ENCODE measurements at places on chromosomes 11 and 22. TPM values are rescaled to one million over a fixed set of nuclear protein-coding genes. Genes with fewer than 3 reads are reported as not detected.

AQP11 gene
- total RNA-seq = 0.82 TPM

BLID gene
- total RNA-seq = not detected

PYGM gene
- total RNA-seq = 3.2 TPM

MFNG gene
- 196 TPM for total RNA-seq

MRTFA gene
- 74.0 TPM for total RNA-seq

GTSE1 gene
- 91.9 TPM for total RNA-seq

APLNR gene
- total RNA-seq = not detected

RASD2 gene
- 0.09 TPM for total RNA-seq

SCGB2A2 gene
- not detected for total RNA-seq

MS4A3 gene
- not detected for total RNA-seq

HPX gene
- 0.76 TPM for total RNA-seq

DERL3 gene
- total RNA-seq = 14.6 TPM

DNA sequence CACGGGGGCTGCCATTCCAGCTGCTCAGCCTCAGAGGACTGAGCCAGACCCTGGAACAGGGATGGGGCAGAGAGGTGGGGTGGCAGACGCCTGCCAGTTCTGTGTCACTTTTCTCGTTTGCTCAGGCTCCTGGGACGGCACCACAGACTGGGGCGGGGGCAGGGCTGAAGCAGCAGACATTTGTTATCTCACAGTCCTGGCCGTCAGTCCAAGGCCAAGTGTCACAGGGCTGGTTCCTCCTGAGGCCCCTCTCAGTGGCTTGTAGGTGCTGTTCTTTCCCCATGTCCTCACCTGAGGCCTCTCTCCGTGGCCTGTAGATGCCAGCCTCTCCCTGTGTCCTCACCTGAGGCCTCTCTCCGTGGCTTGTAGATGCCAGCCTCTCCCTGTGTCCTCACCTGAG is 24.7 kb downstream of the TPCN2 start:
- no peak for DNase-seq

DNA sequence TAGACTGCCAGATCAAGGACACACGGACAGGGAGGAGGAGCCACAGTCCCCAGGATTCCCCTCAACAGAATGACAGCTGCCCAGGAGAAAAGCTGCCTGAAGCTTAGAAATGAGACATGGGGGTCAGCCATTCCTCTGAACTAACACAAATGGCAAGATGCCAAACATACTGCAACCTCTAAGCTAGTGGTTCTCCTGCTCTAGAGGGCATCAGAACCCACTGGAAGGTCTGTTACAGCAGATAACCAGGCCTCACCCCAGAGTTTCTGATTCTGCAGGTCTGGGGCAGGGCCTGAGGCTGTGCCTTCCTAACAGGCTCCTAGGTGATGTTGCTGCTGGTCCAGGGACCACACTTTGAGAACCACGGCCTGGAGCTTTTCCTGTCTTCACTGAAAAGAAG is 28.6 kb upstream of the BID start:
- no peak for DNase-seq

DNA sequence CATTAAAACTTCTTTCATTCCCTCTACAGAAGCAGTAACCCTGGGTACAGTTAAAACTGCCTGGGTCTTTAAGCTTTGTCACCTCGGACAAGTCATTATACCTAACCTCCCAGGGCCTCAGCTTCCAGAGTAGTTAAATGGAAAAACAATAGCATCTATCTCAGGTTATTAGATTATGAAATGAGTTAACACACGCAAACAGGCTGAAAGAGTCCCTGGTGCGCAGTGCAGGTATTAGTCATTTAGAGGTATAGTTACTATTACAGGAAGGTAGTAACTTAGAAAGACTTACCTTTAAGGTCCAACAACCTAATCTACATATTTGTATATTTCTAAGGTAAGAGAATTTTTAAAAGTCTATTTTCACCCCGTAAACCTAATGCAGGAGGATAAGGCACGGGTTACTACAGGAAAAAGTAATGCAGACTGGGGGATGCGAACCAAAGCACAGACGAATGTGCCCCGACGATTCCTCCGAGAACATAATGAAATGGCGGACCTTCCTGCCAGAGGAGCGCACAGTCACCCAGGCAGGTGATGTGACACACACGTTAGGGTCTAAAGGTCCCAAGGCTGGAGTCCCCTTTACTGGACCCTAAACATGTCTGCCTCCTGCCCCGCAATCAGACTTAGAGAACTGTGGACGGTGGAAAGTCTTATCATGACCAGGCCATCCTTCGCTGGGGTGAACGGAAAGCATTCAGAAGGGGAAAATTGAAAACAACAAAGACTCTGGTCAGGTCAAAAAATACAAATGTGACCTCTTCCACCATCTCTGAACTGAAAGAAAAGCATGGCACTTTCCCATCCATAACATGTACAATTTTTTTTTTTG is 1.3 kb downstream of the NAP1L4 start:
- peak; percentile 68 for DNase-seq

DNA sequence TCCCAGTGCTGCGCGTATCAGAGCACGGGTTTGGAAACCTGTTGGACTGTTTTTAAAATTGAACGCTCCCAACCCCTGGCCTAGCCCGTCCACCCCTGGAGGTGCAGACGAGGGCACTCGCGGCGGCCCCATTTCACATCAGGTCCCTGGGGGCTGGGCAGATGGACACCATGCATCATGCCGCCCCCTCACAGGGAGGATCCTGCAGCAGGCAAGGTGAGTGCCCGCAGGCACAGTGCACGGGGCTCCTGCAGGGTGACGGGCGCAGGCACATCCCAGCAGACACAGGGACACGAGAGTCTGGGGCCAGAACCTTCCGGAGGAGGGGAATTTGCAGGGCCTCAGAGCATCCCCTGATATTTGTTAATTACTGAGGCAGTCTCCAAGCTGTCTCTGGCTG is 7.3 kb downstream of the ANO9 start:
- no peak for DNase-seq

DNA sequence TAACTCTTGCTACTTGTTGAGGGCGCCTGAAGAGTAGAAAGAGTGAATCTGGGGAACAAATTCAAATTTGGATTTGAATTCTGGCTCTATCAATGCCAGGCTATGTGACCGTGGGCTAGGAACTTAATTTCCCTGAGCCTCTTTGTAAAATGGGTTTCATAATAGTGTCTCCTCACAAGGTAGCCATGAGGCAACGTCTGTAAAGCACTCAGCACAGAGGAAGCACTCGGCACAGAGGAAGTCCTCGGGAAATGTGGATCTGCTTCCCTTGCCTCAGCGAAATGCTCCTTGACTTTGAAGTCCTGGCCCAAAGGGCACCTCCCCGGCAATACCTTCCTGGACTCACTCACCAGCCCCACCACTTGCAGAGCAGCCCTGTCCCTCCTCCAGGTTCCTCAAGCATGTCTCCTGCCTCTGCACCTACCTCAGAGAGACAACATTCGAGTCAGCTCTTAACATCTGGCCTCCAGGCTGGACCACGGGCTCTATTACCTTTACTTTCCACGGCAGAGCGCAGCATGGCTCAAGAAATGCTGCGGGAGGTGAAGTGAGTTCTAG is 17.7 kb downstream of the CD6 start:
- no peak for DNase-seq

DNA sequence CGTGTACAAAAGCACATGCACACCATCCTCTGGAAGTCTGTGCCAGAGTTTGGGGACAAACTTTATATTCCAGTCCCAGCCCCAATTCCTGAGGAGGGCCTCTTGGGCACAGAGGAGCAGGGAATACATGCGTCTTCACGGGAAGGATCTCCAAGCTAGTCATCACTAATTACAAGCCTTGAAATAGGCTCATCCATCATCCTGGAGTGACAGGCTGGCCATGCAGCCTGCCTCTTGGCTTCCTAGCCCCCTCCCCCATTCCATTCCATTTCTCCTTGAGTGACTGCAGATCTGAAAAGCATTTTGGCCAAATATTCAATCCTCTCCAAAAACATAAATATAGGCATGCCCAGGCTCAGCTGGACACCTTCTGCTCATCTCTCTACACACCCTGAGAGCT is 24.8 kb downstream of the SERPING1 start:
- DNase-seq = no peak

- peak; percentile 69 for DNase-seq
Observed at GRCh38 chr22:45608763-45609180, 62.9 kb upstream of the ATXN10 start.

DNA sequence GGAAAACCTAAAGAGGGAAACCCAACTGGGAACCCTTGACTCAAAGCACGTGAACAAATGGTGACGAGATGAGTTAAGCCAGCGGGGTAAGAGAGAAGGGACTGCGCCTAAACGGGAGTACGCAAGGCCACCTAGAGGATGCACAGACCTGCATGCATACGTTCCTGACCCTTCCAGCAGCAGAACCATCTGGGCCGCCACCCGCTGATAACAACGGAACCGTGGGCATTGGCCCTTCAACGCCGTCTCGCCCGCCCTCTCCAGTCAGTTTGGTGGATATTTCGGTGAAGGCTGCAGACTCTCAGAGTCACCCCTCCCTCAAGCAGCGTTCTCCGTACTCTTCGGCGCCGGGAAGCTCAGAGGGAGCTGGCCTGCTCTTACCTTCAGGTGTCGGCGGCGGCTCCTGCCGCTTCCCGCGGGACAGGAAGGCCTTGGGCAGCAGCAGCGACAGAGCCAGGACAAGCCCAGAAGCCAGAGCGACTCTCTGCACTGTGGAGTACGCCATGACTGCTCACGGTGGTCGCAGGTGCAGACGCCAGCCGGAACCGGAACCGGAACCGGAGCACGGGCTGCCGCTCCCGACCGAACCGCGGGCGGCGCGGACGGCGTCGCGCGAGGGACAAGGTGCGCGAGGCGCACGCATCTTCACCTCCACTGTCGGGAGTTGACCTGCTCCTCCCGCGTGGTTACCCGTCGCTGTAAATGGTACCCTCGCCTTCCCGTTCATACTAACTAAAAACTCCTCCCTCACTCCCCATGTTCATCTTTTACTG is at the start of gene RIC3:
Gene RIC3 (minus strand): TSS at position 541 of the 773 bp plus-strand sequence. CDS start 36 bp downstream, at position 505.
- peak; percentile 47 for DNase-seq

DNA sequence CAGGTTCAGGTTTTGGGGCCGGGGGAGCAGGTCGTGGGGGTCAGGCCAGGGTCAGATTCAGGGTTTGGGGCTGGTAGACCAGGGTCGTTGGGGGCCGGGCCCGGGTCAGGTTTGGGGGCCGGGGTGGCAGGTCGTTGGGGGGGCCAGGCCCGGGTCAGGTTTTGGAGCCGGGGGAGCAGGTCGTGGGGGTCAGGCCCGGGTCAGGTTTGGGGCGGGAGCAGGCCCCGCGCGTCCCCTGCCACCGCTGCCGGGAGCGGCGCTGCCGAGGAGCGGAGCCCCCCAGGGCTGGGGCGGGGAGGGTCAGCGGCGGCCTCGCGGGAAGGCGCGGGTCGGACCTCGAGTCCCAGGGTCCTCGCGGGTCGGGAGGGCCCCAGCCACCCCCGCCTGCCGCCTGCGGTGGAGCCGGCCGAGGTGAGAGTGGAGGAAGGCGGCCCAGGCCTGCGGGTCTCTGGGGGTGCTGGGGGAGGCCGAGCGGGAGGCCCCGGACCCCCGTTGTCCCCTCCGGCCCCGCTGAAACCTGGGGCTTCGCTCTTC is 535 bp downstream of the TRABD start:
- DNase-seq = no peak

DNA sequence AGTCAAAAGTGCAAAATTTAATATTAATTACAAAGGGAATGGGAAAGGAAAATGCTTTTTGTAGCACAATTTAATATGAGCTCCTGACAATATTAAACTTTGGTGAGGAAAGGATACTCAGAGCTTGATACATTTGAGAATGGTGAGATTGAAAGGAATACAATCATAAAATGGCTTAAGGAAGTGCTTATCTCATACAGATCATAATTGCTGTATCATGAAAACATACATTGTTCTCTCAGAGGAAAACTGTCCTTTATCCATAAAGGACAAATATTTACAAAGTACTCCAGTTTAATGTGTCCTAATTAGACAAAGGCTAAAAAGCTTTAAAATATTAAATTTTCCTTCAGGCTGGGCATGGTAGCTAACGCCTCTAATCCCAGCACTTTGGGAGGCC is 260.4 kb downstream of the TMEM135 start:
- no peak for DNase-seq

DNA sequence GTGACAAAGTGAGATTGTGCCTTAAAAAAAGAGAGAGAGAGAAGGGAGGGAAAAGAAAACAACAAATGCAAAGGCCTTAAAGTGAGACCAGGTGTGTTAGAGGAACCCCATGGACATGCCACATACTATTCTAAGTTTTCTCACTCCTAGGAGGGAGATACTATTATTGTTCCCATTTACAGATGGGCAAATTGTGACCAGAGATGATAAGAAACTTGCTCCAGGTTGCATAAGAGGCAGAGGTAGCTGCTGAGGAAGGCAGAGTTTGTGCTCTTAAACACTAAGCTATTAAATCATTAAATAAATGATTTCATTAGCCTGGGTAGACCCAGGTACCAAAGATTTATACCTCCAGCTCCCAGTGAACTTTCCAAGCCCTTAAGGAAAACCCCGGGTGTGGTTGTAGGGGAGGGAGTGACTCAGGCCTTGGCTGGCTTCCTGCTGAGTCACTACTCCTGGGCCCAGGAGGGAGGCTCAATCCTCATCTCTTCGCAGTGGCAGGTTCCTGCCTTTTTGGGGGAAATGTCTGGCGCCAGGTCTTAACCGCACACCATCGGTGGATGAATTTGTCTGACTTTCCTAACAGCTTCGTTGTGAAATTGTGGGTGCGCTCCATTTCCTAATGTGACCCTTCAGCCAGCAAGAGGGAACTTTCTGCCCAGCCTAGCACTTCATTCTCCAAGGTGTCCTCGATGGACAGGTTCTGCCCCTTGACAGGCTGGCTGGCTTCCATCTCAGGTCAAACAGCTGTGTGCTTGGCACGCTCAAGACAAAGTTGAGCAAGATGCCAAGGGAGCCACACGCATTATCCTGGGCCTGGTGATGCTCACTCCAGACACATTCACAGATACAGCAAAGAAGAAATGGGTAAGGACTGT is 33.4 kb upstream of the PTPRJ start:
- peak; percentile 45 for DNase-seq

GRCh38 chr11:83044958-83045712 is 26.6 kb downstream of the RAB30 start:
- DNase-seq = peak; percentile 58

DNA sequence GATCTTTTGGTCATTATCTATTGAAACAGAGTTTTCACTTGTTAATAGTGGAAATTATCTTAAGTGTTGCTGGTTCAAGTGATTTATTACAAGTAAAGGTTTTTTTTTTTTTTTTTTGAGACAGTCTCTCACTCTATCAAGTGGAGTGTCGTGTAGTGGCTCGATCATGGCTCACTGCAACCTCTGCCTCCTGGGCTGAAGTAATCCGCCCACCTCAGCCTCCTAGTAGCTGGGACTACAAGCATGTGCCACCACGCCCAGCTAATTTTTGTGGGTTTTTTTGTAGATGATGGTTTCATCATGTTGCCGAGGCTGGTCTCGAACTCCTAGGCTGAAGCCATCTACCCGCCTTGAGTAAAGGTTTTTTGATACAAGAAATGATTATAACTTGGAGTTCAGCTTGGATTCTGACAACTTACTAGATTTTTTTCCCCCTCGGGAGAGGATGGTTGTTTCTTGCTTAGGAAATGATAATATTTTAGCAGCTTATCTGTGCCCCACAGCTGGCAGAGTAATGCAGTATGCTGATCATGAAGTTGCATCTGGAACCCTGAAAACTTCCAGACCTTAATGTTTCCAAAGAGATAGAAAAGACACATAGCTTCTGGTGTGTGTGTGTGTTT is 68.9 kb downstream of the MTMR3 start:
- DNase-seq = no peak

- no peak for DNase-seq
Observed at GRCh38 chr11:66157182-66157864, 87.3 kb downstream of the PACS1 start.

GRCh38 chr11:77122576-77123212 is 5.4 kb upstream of the MYO7A start:
- DNase-seq = no peak
